CMK (cell line): ENCODE measurements at places on chromosomes 1 and 21.

GRCh38 chr1:115063228-115063901, 25.9 kb downstream of the TSPAN2 start:
- no peak for DNase-seq

GRCh38 chr1:192256674-192257334, 60.0 kb upstream of the RGS21 start:
- DNase-seq: peak; percentile 72

DNA sequence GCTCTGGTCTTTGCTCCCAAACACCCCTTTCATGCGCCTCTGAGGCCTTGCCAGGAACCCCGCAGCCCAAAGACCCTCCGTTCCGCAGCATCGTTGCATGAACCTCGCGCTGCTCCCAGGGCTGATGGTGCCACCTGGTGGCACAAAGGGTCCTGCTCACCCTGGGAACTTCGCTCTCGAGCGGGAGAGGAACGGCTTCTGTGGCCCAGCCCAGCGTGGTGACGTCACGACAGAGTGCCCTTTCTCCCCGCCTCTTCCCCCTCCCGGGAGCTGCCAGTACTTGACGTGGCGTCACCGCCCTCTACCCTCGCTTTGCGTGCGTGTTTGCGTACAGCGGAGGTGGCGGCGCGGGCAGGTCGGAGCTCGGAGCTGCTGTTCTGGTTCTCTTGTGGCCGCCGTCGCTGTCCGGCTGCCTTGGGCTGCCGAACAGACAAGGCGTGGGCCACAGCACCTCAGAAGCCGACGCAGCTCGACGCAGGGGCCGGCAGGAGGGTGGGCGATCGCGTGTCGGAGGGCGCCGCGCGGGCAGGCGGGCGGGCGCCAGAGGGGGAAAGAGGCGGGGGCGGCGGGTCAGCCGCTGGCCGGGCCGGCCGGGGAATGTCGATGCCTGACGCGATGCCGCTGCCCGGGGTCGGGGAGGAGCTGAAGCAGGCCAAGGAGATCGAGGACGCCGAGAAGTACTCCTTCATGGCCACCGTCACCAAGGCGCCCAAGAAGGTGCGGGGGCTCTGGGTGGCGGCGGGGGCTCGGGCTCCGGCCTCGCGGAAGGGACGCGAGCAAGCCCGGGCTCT, at the start of gene AHCYL1:
Gene AHCYL1 (plus strand): TSS at position 310 of the 791 bp plus-strand sequence. CDS start 288 bp downstream, at position 598.
- DNase-seq: peak; percentile 97

DNA sequence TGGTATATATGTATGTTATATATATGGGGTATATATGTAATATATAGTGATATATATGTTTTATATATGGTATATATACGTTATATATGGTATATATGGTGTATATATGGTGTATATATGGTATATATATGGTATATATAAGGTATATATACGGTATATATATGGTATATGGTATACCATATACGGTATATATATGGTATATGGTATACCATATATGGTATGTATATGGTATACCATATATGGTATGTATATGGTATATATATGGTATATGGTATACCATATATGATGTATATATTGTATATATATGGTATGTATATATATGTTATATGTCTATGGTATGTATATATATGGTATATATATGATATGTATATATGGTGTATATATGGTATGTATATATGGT, 447.7 kb upstream of the USP24 start:
- DNase-seq: no peak

GRCh38 chr1:158830904-158831507, at the start of gene MNDA:
TSS of gene MNDA (plus strand) at chr1:158831351. CDS start at chr1:158842154, 10,803 bp downstream.
- DNase-seq: no peak

GRCh38 chr1:167671727-167672511, 41.9 kb downstream of the RCSD1 start:
- DNase-seq: no peak

DNA sequence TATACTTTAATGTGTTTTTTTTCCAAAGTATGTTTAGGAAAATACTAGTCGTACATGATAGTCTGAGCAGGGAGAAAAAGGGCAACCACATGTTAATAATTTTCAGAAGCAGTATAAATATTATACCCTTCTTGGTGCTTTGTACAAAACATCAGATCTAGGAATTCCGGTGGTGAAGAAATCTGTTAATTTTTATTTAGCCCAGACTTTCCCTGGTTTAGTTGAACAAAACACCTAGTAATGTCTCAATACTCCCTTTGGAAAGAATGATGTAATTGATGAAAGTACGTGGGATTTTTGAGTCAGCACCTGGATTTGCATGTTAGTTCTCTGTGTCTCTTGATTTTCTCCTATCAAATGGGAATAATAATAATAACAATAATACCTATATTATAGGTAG, 38.4 kb upstream of the KCNK2 start:
- no peak for DNase-seq

DNA sequence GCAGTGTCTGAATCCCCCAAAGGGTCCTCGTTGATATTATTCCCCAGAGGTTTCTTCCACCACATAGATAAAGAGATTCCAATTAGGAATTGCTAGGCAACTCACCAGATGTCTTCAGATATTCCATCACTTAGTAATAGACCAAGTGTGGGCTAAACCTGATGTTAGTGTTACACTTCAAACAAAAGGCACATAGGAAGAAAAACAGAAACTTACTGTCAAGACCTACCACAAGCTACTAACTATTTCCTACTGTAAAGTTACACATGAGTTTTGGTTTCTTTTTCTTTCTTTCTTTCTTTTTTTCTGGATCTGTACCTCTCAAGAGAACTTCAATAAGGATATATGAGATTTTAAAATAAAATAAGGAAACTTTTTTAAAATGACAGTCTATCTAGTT, 879.1 kb upstream of the NEGR1 start:
- DNase-seq: no peak

DNA sequence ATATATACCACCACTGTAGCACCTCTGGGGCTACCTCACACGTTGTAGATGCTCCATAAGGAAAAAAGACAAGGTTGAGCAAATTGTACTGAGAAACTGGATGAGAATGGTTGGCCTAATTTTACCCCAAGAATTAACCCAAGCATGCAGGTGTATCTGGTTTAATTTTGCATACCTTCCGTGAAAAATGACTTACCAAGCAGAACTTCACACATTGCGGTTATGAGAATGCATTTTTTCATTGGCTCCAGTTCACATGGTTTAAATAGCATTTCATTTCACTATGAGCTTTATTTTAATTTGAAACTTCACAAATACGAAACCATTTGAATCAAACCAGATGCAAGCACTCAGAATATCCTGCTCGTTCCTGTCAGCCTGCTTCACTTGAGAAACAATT, 512.2 kb downstream of the LTN1 start:
- no peak for DNase-seq

- no peak for DNase-seq
Measured at GRCh38 chr1:15519625-15520024, 4.4 kb downstream of the CASP9 start.
